Activated CD4-positive, alpha-beta T cell treated with anti-CD3 and anti-CD28 coated beads for 4 hours (primary cell): ENCODE measurements at places on chromosomes 7 and 10.
A peak's percentile ranks its signal among the peaks of the same experiment; 100 is the strongest.

- DNase-seq, result no peak
These were observed 173.8 kb upstream of the SMIM30 start for GRCh38 chr7:113292105-113292504.

GRCh38 chr10:107474650-107475049, 310.1 kb upstream of the SORCS1 start:
- DNase-seq, result no peak

GRCh38 chr7:20132585-20132984, 84.6 kb downstream of the MACC1 start:
- DNase-seq, result no peak

DNA sequence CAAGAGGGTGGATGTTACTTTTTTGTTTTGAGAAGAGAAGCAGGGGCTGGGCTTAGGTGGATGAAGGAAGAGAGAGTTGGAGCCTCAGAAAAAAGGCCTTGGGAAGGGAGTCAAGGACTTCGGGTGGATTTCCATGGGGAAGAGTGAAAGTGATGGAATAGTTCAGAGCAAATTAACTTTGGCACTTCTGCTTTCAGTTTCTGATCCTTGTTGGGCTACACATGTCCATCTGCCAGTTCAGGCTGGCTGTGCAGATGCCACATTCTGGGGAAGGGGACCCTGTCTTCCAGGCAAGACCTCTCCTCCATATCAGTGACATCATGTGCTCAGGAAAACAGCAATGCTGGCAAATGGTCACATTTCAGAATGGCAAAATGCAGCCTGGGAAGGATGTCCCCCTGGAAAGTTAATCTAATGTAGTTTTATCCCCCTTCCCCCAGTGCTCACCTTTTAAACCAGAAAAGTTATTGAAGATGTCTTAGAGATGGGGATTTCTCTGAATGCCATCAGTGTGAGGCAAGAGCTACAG, 86.0 kb downstream of the WDFY4 start:
- no peak for DNase-seq

DNA sequence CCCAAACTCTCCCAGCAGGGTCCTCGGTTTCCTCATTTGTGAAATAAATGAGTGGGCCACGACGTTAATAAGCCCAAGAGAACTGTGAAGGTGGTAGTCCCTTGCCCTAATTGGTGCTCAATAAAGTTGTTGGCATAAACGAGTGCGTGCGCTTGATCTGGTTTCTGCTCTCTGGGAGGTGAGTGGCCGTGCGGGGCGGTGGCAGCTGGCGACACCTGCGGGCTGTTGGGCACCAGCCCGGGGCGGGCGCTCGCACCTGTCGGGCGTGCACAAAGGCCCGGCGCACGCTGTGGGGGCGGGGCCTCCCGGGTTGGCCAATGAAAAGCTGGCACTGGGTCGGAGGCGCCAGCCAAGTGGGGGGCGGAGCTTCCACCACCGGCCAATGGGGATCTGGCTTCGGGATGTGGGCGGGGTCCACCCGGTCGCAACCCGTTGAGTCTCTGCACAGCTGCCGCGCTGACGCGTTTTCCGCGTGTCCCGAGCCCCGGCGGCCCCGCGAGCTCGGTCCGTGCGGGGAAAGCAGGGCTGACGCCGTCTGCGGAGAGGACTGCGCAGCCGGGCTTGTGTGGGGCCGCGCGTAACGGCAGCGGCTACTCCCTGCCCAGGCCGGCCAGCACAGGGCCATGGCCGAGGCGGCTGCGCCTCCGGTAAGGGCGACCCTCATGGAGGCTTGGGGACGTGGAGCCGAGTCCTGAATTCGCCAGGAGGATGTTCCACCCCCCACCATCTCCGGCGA, 23.0 kb downstream of the ZNF783 start:
- DNase-seq, result peak; percentile 98

DNA sequence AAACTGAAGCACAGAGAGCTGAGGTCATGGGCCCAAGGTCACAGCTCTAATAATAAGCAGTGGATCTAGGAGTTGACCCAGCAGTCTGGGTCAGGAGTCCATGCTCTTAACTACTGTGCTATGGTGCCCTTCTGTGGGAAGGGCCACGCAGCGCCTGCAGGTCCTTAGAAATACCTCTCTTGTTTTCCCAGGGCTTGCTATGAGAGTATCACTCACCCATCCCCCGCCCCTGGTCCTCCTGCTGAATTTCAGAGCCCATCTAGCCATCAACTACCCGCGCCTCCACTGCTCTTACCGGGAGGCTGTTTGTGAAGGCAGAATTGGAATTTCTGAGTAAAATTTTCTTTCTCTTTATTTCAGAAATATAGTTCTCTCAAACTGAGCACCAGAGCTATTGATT, 27.3 kb upstream of the CRHR2 start:
- DNase-seq, result no peak

GRCh38 chr10:129098517-129098916, 368.5 kb upstream of the MGMT start:
- DNase-seq, result no peak

- DNase-seq, result no peak
These were observed 520.2 kb downstream of the DNAJB6 start for GRCh38 chr7:157856873-157857577.

DNA sequence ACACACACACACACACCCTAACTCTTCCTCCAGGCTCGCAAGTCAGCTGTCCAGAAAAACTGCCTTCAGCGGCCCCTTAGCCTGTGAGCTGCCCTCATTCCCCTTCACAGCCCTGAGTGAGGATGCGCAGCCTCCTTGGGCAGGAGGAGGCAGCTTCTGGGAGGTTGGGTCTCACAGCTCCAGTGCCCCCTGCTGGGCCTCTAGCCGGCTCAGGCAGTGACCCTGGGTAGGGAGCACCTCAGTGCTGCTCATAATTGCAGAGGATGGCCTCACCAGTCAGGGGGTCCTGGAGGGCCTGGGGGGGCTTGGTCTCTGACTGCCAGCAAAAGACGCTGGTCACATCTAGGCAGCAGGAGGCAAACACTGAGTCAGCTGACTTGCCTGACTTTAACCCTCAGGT, 43.7 kb downstream of the ZNF273 start:
- DNase-seq, result no peak

GRCh38 chr10:106625751-106626150, 538.8 kb downstream of the SORCS1 start:
- no peak for DNase-seq

DNA sequence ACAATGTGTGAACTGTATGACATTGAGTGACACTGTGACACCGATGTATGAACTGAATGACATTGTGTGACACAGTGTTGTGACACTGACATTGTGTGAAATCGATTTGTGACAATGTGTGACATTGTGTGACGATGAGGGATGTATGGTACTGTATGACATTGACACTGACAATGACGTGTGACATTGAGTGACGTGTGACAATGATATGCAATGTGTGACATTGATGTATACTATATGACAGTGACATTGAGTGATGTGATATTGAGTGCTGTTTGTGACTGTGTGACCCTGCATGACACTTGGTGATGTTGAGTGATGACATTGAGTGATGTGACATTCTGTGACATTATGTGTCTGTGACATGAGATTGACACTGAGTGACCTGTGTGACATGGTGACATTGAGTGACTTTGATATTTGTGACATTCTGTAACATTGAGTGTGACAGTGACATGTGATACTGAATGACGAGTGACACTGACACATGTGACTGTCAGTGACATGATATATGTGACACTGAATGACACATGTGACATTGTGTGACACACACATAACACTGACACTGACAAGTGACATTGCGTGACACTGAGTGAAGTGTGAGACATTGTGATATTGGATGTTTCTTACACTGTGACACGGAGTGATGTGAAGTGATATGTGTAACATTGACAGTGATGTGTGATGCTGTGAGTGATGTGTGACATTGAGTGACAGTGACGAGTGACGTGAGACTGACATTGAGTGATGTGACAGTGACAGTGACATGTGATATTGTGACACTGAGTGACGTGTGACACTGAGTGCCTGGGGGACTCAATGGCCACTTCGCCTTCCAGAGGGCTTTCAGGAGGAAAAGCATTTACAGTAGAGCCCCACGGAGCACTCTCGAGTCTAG, 167.5 kb downstream of the PRKAG2 start:
- no peak for DNase-seq
